LHCN-M2 (cell line): ENCODE measurements at places on chromosomes 7 and 10.

DNA sequence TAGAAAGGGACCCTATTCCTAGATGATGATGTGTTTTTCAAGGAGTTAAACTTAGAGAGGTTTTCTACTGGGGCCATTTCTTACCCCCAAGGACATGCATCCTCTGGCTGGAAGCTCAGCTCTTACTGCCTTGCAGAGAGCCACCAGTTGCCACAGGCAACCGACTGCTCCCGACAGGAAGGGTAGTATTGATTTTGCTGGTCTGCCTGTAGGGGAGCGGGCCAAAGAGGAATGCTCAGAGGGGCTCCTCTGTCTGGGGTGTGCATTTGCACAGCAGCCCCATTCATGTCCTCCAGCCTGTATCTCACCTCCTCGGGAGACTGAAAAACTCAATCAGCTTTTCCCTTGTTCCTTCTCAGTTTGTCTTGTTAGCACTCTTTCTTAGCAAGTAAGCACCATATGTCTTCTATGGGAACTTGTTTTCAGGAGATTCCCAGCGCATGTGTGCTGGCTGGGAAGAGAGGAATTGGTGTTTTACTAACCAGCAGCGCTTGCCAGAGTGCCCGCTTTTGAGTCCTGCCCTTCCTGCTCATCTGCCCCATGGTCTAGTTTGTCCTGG, 739.0 kb upstream of the GALNT17 start:
- no peak for DNase-seq

DNA sequence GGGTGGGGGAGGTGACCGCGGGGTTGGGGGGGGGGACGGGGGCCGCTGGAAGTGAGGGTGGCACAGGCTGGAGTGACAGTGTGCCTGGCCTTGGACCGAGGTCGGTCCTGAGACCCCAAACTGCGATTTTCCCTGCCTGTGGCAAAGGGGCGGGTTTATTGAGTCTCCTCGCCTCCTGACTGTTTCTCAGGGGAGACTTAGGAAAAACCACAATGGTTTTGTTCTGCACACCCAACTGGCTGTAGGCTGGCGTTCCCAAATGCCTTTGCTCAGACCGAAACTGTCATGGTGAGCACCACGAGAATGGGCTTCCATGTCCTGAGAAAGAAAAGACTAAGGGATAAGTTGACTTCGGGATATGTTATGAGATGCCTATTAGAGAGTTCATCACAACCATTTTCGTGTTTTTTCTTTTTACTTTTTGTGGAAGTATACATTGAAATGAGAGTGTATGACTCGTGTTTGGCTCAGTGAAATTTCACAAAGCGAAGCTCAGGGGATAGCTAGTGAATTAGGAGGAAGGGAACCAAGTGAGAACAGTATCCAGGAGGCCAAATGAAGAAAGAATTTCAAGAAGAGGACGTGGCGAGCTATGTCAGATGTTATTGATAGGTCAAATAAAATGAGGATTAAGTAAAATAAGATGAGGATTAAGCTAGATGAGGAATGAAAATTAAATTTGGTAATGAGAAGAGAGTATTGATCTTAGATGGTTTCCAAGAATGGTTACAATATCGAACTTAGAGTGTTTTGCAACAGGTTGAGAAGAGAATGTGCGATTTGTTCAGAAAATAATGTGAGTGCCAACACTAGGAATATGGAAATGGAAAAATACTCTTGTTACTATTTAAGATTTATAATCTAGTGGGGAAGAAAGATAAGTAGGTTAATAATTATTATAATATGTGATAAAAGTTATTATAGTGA, 918 bp downstream of the NET1 start:
- DNase-seq, result peak; percentile 78

- DNase-seq, result peak; percentile 73
Measured at GRCh38 chr7:150876817-150877526, 24.7 kb downstream of the AOC1 start.

- no peak for DNase-seq
Measured at GRCh38 chr10:132448248-132448731, 51.3 kb downstream of the PWWP2B start.

GRCh38 chr7:137335814-137336213, 7.7 kb downstream of the PTN start:
- no peak for DNase-seq

DNA sequence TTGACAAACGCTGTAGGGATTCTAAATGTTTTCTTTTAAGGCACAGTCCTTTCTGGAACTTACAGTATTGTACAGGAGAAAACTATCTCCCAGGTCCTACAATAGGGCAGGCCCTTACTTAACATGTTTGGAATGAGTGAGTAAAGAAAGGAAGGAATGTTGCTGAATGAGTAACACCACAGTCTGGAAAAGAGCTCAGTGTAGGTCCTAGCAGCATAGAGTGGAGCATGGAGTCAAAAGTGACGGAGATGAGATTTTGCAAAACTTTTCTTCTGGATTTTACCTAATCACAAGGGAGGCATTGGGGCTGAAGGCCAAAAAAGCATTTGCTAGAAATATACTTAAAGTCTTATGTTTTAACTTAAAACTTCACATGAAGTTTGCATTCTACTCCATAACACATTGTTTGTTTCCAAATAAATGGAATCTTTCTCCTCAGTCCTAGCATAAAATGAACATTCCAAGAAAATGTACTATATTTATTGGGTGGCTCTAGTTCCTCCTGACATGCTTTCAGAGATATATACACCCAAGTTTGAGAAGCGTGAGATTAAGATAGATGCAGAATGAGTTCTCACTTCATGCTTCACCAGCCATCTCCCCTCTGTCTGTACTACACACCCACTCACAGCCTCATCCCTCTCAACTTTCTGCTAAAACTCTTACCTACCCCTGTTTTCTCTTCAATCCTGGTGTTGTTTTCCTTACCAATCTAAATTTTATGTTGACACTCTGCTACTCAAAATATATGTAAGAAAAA, 20.2 kb upstream of the ADD3 start:
- peak; percentile 30 for DNase-seq

DNA sequence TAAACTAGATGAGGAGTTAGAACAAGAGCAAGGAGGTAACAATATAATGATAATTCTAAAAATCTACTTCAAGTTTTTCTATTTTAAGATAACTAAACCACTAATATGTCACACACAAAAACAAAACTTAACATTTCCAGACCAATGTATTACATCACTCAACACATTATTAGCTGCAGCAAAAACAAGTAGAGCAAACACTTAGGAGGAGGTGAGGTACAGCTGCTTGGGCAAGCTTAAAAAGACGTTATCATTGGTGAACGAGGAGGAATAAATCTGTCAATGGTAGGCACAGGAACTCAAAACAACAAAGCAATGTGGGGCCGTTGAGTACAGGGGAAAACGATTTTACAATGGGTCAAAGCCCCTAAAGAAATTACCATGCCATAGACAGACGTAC, 58.8 kb downstream of the EZH2 start:
- no peak for DNase-seq
